Sciatic nerve (tissue), 2 donors: ENCODE measurements at places on chromosomes 6 and 20. TPM values are rescaled to one million over a fixed set of nuclear protein-coding genes. Genes with fewer than 3 reads are reported as not detected.

Gene TRIM38
- total RNA-seq: 15.6 TPM

- no peak for DNase-seq
Observed at GRCh38 chr6:151436802-151437201, 15.1 kb downstream of the RMND1 start.

DNA sequence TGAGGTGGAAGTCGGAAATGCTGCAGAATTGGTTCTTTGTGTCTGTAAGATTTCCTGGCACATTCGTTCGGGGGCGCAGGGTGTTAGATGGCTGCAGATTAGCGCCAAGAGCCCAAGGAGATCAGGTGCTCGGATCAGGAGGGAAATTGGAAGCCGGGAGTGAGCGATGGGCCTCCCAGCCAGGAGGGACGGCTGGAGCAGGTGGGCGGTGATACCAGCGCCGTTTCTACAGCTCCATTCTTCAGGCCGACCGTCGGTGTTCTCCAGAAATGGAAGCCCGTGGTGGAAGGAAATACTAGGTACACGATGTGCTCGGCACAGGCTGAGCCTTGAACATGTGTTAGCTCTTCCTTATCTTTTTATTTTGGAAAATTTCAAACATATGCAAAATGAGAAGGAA, 6.5 kb downstream of the SIRPA start:
- DNase-seq: no peak

DNA sequence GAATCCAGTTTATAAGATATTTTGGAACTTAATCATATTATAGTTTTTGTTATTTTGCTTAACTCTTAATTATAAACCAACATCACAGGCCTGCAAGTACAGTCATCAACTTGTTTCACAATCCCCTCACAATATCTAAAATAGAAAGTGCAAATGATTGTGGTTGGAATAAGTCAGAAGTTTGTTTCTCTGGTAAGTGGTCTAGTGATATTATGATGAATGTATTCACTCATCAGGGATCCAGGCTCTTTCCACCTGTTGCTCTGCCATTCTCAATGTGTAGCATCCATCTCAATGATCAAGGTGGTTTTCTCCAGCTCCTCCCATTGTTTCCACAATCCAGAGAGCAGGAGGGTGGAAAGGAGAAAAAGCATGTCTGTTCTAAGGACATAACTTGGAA, 54.2 kb downstream of the OPN5 start:
- no peak for DNase-seq

DNA sequence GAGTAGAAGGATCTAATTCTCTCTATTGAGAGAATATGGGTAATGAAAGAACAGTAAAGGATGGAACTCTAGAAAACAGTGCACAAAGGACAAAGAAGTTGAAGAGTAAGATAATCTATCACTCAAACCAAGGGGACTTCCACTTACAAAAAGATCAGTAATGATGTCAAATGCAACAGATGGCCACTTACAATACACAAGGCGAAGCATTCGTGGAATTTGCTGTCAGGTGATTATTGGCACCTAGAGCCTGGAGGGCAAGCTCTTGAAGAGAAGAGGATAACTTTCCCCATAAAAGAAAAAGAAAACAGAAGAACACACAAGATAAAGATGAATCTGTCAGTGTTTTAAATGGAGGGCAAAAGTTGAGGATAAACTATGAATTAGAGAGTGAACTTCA, 256.0 kb upstream of the TCF21 start:
- DNase-seq: no peak

GRCh38 chr20:258269-258858, 840 bp downstream of the DEFB132 start:
- no peak for DNase-seq

DNA sequence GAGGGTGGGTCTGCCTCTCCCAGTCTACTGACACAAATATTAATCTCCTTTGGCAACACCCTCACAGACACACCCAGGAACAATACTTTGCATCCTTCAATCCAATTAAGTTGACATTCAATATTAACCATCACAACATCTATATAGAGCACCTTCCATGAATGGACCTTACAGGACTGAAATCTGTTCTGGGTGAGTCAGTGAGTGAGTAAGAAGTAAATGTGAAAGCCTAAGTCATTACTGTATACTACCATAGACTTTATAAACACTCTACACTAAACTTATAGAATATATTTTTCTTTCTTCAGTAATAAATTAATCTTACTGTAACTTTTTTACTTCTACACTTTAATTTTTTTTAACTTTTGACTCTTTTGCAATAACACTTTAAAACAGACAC, 993.8 kb upstream of the MAP3K7 start:
- no peak for DNase-seq

- no peak for DNase-seq
Observed at GRCh38 chr6:112235956-112236355, 18.4 kb downstream of the LAMA4 start.

Gene ZSCAN23
- 6.5 TPM for total RNA-seq

DNA sequence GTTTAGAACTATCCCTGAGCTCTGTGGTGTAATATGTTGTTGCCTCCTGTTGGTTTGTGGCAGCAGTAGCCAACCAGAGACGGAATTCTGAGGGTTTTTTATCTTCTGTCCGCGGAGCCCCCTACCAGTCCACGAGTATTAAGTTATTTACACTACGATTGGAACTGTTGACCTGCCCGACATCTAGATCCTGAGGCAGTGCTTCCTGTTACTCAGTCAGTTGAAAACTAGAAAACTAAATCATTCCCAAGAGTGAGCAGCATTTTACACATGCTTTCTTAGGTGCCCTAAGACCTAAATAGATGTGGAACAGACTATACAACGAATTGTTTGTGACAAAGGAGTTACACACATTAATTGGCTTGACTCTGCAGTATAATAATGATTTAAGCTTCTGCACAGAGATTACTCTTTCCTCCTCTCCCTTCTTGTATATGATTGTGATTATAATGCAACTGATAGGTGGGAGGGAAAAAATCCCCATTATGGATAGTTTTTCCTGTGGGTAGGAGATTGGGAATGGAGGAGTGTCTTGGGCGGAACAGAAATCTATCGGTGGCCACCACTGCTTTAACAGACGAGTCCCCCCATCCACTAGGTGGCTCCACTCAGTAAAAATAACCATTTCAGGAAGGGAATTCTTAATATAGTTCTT, 1.7 kb downstream of the LOC128125822 start:
- DNase-seq: no peak

Gene HAO1
- total RNA-seq: not detected

Gene TOX2
- 2.1 TPM for total RNA-seq

Gene DEFB124
- total RNA-seq: 1.8 TPM

DNA sequence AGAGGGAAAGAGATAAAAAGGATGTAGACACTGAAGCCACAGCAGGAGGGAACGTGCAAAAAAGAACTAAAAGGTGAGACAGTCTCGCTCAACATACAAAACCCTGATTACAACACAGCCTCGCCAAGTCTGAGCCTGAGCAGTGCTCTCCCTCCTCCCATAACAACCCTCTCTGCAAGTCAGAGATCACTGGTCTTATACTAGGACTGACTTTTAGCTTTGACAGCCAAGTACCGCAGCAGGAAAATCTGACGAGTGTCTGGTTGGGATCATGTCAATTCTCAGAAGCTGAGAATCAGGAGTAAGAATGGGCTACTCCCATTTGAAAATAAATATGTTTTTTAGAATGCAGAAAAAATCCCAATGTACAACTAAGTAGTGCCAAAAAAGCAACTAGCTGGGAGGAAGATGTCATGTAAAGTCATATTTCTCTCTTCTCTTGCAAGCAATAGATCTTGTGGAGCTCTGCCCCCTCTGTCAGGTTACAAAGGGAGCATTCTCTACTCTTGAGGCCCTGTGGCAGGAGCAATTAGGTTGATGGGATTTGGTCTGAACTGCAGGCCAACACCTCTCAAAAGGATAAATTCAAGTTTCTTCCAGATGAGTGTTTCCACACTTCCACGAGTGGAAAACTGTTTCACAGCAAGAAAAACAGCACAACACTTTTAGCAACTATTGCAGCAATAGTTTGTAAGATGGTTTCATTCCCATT, 118.9 kb upstream of the COL21A1 start:
- no peak for DNase-seq

Gene HLA-DRA
- 455 TPM for total RNA-seq

GRCh38 chr6:15308435-15309213, 62.8 kb downstream of the JARID2 start:
- no peak for DNase-seq

DNA sequence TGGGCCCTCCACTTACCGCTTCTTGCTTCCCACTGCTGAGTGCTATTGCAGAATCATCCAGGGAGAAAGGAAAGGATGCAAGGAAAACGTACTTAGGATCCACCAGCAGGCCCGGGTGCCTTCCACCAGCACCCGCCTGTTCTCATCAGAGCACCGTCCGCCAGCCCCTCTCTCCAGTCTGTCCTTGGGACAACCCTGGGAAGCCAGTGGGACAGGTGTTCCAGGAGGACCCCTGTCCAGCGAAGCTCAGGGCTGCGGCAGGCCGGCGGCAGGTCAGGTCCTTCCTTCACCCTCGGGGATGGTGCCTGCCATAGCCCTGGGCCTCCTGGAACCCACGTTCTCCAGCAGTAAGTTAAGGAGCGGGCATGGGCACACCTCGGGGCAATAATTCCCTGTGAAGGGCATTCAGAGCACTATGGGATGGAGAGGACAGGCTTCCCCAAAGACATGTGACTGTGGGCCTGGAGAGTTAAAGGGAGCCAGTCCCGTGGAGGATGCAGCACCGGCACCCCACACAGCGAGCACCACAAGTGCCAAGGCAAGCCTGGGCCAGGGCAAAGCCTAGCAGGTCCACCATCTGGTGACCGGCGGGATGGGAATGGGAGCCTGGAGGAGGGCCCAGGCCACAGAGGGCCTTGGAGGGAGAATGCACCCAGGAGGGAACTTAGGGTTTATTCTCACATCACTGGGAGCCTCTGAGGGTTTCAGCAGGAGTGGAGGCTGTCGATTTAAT, 396.7 kb downstream of the TAF4 start:
- no peak for DNase-seq

GRCh38 chr6:2715737-2716136, 35.0 kb downstream of the MYLK4 start:
- DNase-seq: no peak

GRCh38 chr6:56716229-56716628, 73.5 kb upstream of the DST start:
- DNase-seq: no peak

GRCh38 chr6:46505693-46506512, 14.7 kb upstream of the RCAN2 start:
- DNase-seq: no peak

GRCh38 chr20:25017257-25017803, 24.8 kb upstream of the APMAP start:
- DNase-seq: peak; percentile 51

DNA sequence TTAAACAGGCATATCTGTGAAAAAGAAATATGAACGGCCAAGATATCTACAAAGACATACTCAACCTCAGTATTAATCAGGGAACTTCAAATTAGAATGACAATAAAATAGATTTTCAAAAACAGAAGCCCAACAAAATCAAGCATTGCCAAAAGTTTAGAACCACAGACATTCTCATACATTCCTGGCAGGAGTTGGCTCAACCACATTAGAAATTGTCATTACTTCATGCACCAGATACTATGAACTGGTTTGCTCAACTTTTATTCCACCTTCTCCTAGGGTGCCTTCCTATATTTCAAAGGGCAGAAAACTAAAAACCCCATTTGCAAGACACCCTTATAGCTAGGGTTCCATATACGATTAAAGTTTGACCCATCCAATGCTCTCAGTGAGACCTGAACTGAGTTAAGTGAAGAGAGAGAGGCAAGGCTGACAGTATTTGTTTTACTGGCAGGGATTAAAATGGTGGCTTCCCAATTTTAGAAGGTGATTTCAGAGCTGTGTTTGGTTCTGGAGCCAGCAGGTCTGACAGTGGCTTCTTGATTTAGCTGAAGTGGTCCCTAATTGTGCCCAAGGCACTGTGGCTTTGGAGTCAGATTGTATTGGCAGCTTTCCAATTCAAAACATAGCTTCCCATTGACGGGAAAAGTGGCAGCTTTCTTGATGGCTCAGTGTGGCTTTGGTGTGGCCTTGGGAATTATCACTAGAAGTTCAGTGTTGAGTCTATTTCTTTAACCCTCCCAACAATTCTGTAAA, 77.1 kb upstream of the CDYL start:
- DNase-seq: no peak

- DNase-seq: no peak
Observed at GRCh38 chr6:146258206-146258605, 229.3 kb downstream of the GRM1 start.

GRCh38 chr6:14017626-14018475, 93.1 kb downstream of the RNF182 start:
- no peak for DNase-seq
